ENCODE measurements at places on chromosomes 3 and 15. TPM values are rescaled to one million over a fixed set of nuclear protein-coding genes. Genes with fewer than 3 reads are reported as not detected.

GPR27 gene
- total RNA-seq = 3.3 TPM

PLXNB1 gene
- total RNA-seq = 13.5 TPM

SLC51A gene
- total RNA-seq = not detected

RPUSD2 gene
- total RNA-seq = 12.8 TPM

HACD3 gene
- total RNA-seq = 124 TPM

PLA2G4B gene
- 1.6 TPM for total RNA-seq

TRAK1 gene
- 16.6 TPM for total RNA-seq

All from A549 treated with AZD2906 at 1 μM for 4 hours (cell line).